Activated naive CD4-positive, alpha-beta T cell (primary cell): ENCODE measurements at places on chromosomes 1 and 21.

DNA sequence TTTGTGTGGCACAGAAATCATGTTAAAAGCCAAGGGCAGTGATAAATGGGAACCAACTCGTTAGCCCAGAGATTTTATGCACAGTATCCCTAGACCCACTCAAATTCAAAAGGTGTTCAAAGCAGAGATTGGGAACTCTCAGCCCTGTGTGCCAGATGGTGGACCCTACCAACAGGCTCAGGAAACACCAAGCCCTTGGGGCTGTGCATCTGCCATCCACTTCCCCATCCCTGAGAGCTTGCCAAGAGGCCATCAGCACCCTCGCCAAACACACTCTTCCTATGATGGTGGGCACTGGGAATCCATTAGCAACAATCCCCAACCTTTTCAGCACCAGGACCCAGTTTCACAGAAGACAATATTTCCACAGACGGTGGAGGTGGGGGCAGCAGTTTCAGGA lies 194.2 kb upstream of the NFIA start:
- DNase-seq: no peak

DNA sequence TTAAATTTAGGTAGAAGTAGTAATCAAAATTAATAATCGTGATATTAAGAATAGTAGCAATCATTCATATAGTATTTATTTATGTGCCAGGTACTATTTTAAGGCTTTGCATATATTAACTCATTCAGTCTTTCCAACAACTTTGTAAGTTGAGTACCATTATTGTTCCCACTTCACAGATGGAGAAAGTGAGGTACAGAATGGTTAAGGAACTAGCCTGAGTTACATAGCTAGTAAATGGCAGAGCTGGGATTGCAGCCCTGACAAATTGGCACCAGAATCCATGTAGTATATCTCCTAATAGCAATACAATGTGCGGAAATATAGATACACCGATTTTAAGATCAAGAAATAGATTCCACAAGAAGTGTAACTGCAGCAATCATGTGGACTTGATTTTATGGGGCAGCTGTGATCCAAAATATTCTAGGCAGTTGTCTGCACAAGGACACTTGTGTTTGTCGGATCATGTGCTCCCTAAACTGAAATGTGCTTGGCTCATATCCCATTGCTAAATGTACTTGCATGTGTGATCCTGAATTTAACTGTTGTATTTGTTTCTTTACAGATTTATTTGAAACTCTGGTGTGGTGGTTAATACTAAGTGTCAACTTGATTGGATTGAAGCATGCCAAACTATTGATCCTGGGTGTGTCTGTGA lies 5.8 kb upstream of the GTF2B start:
- no peak for DNase-seq

DNA sequence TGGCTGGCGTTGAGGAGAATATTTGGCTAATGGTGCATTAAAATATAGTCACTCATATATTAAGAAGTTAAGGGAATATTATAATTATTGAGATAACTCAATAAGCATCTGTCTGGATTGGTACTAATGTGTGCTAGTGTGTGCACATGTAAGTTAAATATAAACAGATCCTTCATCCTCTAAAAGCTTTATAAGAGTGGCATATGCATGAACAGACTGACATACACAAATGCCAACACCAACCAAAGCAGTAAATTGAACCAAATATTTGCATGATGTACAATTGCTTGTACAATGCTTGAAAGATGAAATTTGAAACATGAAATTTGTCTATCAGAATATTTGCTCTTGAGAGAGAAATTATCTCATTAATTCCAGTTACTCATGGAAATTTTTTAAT lies 344.9 kb downstream of the ADGRL2 start:
- no peak for DNase-seq

DNA sequence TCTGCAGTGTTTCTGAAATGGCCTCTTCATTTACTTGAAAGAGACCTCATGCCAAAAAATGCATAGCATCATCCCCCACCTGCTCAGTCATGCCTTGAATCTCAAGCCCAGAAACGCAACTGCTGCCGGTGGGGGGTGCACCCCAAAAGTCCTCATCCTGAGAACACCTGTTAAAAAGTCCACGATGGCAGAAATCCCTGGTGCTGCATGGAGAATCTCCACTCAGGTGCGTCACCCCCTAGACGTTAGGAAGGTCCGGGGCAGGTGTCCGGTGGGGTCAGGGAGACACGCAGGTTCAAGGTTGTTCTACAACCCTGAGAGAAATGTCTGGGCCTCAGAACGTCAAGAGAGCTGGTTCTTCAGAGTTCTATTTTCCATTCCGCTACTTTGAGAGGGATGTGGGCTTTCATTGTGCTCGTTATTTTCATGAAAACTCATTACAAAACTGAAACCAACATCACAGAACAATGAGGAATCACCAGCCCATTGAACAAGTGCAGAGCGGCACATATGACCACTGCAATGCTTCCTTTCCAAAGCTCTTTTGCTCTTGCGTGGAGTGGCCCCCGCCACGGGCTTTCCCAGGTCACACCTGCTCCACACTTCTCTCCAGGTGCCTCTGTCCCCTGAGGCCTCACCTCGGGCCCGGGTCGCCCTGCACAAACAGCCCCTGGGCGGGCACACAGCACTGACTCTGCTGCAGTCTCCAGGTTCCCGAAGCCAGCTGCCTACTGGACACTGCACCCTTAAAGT lies 201.9 kb downstream of the TOMM20 start:
- DNase-seq: no peak

GRCh38 chr1:6464514-6464836 lies 1.5 kb downstream of the TNFRSF25 start:
- no peak for DNase-seq

- no peak for DNase-seq
Measured at GRCh38 chr1:117740496-117740895, 134.6 kb downstream of the TENT5C start.

DNA sequence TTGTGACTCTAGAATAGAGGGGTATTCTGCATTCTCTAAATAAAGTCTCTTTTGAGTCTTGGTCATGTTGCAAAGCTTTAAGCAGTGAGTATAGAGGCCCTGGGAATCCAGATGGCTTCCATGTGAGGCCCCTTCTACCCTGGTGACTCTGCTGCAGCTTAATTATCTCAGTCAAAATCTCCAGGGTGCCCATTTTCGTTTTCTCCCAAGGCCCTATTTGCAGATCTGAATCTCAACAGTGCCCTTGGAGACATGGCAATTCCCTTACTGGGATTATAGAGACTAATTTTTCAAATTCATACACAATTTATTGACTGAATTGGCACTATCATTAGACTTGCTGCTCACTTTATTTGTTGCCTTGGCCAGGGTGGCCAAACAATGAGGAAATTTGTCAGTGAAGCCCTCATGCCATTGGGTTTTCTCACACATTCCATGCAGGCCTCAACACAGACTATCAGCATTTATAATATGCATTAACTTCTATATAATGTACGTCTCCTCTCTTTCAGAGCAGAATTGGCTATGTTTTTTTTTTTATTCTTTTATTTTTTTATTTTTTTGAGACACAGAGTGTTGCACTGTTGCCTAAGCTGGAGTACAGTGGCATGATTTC lies 35.1 kb downstream of the PROX1 start:
- no peak for DNase-seq

DNA sequence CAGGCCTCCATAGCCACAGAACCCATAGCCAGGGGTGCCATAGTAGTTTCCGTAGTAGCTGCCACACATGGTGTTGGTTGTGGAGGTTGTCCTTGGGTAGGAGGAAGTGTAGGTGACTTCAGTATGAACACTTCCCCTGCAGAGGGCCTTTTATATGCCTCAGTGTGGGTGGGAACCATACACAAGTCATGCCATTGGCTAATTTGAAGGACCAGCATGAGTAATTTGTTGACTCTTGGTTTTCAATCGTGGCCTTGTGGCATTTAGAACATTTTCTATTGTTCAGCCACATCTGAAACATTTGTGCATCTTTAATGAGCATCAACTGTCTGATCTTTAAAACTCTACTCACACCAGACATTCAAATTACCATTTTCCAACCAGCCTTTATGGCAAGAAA lies at the start of gene KRTAP6-1:
TSS of gene KRTAP6-1 (minus strand) at position 95 of the 400 bp plus-strand sequence. CDS start at position 69, 26 bp downstream.
- no peak for DNase-seq

GRCh38 chr1:203378556-203379245 lies 27.8 kb upstream of the FMOD start:
- no peak for DNase-seq
